ENCODE measurements at places on chromosomes 6 and 20. TPM values are rescaled to one million over a fixed set of nuclear protein-coding genes. Genes with fewer than 3 reads are reported as not detected.
A peak's percentile ranks its signal among the peaks of the same experiment; 100 is the strongest.

GRCh38 chr6:39593646-39594045, 131.6 kb downstream of the KIF6 start:
- no peak overlapping the region for H3K4me3 ChIP-seq
- H3K4me1 ChIP-seq, result no peaks in the 10 kb centered on the region
- no peaks in the 10 kb centered on the region for H3K36me3 ChIP-seq

DNA sequence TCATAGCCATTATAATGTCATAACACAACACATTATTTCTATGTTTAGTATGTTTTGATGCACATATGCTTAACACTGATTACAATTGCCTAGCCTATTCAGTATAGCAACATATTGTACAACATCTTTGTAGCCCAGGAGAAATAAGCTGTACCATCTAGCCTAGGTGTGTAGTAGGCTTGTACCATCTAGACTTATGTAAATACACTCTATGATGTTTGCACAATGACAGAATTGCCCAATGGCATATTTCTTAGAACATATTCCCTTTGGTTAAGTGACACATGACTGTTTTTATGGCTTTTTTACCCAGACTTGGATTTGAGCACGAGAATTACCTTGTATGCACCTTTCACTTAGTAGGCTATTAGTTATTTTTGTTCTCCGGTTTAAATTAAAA, 64.5 kb upstream of the HIVEP1 start:
- no peaks in the 10 kb centered on the region for H3K36me3 ChIP-seq
- DNase-seq, result no peak
- H3K27me3 ChIP-seq, result no peaks in the 10 kb centered on the region
- no peaks in the 10 kb centered on the region for H3K4me1 ChIP-seq

- H3K4me3 ChIP-seq, result no peak overlapping the region
- no peaks in the 10 kb centered on the region for H3K27me3 ChIP-seq
- DNase-seq, result no peak
- peaks cover 13% of the 10 kb centered on the region for H3K36me3 ChIP-seq
These were observed 257.7 kb downstream of the CDKAL1 start for GRCh38 chr6:20791944-20792343.

Gene SLPI
- not detected for total RNA-seq

DNA sequence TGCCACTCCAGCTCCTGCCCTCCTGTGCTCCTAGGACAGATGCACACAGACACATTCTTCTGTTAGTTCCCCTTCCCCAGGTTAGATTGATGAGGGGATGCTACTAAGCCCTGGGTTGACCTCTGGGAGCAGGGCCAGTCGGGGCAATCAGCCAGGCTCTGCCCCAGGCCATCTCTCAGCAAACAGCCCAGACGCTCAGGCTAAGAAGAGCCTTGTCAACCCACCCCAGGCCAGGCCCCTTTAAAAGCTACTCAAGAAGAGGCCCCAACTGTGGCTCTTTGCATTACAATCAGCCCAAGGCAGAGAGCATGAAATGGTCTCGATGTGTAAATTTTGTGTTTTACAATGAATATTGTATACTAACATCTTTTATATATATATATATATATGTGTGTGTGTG, 107.4 kb downstream of the TFAP2A start:
- DNase-seq, result no peak
- no peaks in the 10 kb centered on the region for H3K4me1 ChIP-seq
- H3K36me3 ChIP-seq, result no peaks in the 10 kb centered on the region
- H3K27ac ChIP-seq, result no peak overlapping the region

Gene FHL5
- not detected for total RNA-seq

- no peak overlapping the region for H3K27ac ChIP-seq
- peaks cover 32% of the 10 kb centered on the region for H3K27me3 ChIP-seq
- no peak overlapping the region for H3K4me3 ChIP-seq
- no peaks in the 10 kb centered on the region for H3K4me1 ChIP-seq
- no peak for DNase-seq
- H3K36me3 ChIP-seq, result no peaks in the 10 kb centered on the region
These were observed 16.0 kb downstream of the PCK1 start for GRCh38 chr20:57576617-57577550.

DNA sequence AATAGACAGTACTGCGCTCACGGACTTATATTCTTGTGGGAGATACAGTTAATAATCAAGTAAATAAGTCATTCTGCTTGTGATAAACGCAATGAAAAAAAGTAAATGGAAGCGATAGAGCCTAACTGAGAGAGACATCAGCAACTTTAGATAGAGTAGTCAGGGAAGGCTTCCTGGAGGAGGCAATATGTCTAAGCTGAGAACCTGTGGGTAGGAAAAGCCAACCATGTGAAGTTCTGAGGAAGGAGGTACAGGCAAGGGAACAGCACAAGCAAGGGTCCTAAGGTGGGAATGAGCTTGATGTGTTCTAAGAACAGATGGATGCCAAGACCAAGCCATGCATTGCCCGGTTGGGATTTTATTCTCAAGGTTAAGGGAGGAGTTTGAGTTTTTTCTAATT, 7.2 kb upstream of the KCNB1 start:
- no peak for DNase-seq
- H3K36me3 ChIP-seq, result no peaks in the 10 kb centered on the region
- no peak overlapping the region for H3K27ac ChIP-seq
- peaks cover 2% of the 10 kb centered on the region for H3K4me1 ChIP-seq
- H3K27me3 ChIP-seq, result peaks cover 52% of the 10 kb centered on the region

- H3K27ac ChIP-seq, result no peak overlapping the region
- no peaks in the 10 kb centered on the region for H3K27me3 ChIP-seq
- no peak overlapping the region for H3K4me3 ChIP-seq
- no peaks in the 10 kb centered on the region for H3K36me3 ChIP-seq
These were observed 67.9 kb downstream of the STMND1 start for GRCh38 chr6:17169711-17170110.

GRCh38 chr6:25458485-25458884, 179.3 kb downstream of the CARMIL1 start:
- H3K27me3 ChIP-seq, result no peaks in the 10 kb centered on the region
- no peak overlapping the region for H3K27ac ChIP-seq
- H3K4me3 ChIP-seq, result no peak overlapping the region
- no peaks in the 10 kb centered on the region for H3K4me1 ChIP-seq
- no peak for DNase-seq

GRCh38 chr20:11195169-11195568, 521.4 kb upstream of the JAG1 start:
- DNase-seq, result no peak
- H3K27ac ChIP-seq, result no peak overlapping the region
- no peaks in the 10 kb centered on the region for H3K4me1 ChIP-seq

GRCh38 chr6:155994086-155994485, 538.4 kb upstream of the NOX3 start:
- H3K27ac ChIP-seq, result no peak overlapping the region
- no peaks in the 10 kb centered on the region for H3K4me1 ChIP-seq
- no peak overlapping the region for H3K4me3 ChIP-seq
- H3K36me3 ChIP-seq, result no peaks in the 10 kb centered on the region
- peaks cover 3% of the 10 kb centered on the region for H3K27me3 ChIP-seq

DNA sequence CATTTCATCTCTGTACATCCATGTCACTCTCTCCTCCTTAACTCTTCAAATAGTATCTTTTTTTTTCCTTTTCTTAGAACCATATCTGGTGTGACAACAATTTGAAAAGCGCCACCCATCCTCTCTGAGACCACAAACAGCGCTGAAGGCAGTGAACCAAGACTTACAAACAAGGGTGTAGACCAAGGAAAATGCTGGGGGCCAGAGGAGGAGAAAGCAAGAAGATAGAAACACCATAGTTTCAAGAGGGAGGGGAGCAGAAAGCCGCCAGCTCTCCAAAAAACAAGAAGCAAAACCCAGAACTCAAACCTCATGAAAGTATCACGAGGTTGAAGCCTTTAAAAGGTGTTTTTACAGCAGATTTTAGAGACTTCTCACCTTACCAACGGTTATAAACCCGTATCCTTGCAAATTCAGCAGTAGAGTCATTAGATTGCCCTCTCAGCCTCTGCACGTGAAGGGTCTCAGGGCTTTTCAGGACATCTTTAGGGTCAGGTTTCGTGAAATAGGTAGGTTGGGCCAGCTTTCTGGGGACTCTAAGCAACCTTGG, 13.3 kb upstream of the RIPOR2 start:
- H3K27ac ChIP-seq, result peak overlapping the region; percentile 98
- H3K27me3 ChIP-seq, result no peaks in the 10 kb centered on the region
- H3K36me3 ChIP-seq, result peaks cover 48% of the 10 kb centered on the region
- peak overlapping the region; percentile 72 for H3K4me3 ChIP-seq
- H3K4me1 ChIP-seq, result peaks cover 63% of the 10 kb centered on the region
- no peak for DNase-seq

DNA sequence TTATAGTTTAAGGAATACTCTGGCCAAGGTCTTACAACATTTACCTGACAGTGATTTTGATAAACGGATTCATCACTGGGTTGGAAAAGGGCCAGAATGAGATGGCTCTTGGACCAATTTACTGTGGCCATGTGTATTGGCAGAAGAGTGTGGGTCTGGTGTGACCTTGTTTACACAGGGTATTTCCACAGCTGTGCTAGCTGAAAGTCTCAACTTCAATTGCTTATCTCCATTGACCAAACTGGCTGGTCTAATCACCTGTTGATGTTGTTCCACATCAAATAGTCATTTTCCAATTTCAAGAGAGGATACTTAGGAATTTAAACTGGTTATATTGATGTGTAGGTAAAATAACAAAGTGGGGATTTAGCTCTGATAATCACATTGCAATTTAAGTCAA, 501.6 kb upstream of the MAP3K7 start:
- H3K4me3 ChIP-seq, result no peak overlapping the region
- H3K36me3 ChIP-seq, result no peaks in the 10 kb centered on the region
- H3K27me3 ChIP-seq, result peaks cover 2% of the 10 kb centered on the region
- H3K4me1 ChIP-seq, result no peaks in the 10 kb centered on the region
- no peak for DNase-seq
- H3K27ac ChIP-seq, result no peak overlapping the region

- H3K27me3 ChIP-seq, result peaks cover 10% of the 10 kb centered on the region
- no peak overlapping the region for H3K4me3 ChIP-seq
- H3K36me3 ChIP-seq, result no peaks in the 10 kb centered on the region
- no peak overlapping the region for H3K27ac ChIP-seq
- H3K4me1 ChIP-seq, result no peaks in the 10 kb centered on the region
- no peak for DNase-seq
These were observed 21.8 kb upstream of the DACT2 start for GRCh38 chr6:168341280-168341900.

GRCh38 chr6:168364793-168365421, 45.3 kb upstream of the DACT2 start:
- H3K4me1 ChIP-seq, result peaks cover 2% of the 10 kb centered on the region
- H3K27me3 ChIP-seq, result peaks cover 3% of the 10 kb centered on the region
- H3K27ac ChIP-seq, result no peak overlapping the region
- no peak overlapping the region for H3K4me3 ChIP-seq
- no peaks in the 10 kb centered on the region for H3K36me3 ChIP-seq

Gene RSPH4A
- 0.22 TPM for total RNA-seq

DNA sequence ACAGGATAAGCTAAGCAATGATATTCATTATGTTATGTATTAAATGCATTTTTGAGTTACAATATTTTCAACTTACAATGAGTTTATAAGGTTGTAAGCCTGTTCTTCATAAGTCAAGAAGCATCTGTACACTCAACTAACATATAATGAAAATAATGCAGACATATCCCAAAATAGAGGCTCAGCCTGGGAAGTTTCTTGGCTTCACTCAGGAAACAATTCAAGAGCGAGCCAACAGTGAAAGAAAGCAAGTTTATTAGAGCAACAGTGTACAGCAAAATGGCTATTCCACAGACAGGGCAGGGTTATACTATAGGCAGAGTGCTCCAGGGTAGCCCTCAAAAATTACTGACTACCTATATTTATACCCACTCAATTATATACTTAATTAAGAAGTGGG, 1581.8 kb downstream of the HACE1 start:
- no peak overlapping the region for H3K27ac ChIP-seq
- no peaks in the 10 kb centered on the region for H3K27me3 ChIP-seq
- H3K36me3 ChIP-seq, result no peaks in the 10 kb centered on the region
- no peaks in the 10 kb centered on the region for H3K4me1 ChIP-seq
- H3K4me3 ChIP-seq, result no peak overlapping the region

GRCh38 chr6:146419576-146419975, 124.1 kb upstream of the RAB32 start:
- no peak overlapping the region for H3K4me3 ChIP-seq
- no peak for DNase-seq
- peaks cover 3% of the 10 kb centered on the region for H3K27me3 ChIP-seq

Gene ZNF165
- total RNA-seq, result 1.2 TPM

DNA sequence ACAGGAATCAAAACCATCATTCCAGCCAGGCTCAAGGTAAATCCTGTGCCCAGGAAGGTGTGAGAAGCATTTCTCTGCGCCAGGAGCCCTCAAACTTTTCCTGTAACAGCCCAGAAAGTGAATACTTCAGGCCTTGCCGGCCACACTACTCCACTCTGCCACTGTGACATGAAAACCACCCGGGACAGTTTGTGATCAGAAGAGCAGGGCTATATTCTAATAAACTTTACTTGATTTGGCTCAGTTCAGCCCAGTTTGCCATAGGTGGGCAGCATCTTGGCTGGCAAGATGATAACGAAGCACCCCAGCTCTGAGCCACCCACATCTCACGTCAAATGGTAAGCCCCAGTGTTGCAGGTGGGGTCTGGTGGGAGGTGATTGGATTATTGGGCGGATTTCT, 249.4 kb downstream of the DLL1 start:
- H3K27ac ChIP-seq, result no peak overlapping the region
- no peak for DNase-seq
- H3K27me3 ChIP-seq, result peaks cover 2% of the 10 kb centered on the region
- H3K36me3 ChIP-seq, result no peaks in the 10 kb centered on the region
- H3K4me3 ChIP-seq, result no peak overlapping the region
- H3K4me1 ChIP-seq, result no peaks in the 10 kb centered on the region

DNA sequence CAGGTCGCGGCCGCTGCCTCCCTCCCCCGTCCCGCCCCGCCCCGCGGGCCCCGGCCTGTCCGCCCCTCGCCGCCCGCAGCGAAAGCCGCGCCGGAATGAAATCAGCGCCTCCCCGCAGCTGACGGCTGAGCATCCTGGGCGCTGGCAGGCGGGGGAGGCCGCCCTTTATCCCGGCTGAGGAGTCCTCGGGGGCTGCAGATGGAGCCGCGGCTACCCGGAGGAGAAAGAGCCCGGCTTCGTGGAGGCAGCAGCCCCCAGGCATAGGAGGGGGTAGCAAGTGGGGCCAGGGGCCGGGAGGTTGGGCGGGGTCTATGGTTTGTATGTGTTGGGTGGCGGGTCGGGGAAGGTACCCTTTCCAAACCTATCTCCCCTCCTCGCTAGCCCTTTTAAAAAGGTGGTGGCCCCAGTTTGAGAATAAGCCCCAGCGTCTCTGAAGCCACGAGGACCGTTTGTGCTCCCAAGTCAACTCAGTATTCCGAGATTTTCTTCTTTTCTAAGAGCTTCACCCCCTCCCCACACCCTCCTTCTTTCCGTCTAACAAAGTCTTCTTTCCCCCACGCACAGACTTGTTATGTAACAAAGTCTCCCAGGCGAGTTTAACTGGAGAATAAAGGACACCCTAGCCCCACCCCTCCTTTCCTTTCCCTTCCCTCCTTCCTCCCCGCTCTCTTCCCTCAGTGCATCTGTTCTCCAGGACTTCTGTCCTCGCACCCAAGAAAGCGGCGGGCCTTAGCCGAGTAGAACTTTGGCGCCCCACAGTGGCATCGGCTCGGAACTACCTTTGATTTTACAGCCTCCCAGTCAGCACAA, 11.0 kb downstream of the POU3F2 start:
- no peak overlapping the region for H3K27ac ChIP-seq
- peaks cover 18% of the 10 kb centered on the region for H3K4me1 ChIP-seq
- H3K36me3 ChIP-seq, result peaks cover 4% of the 10 kb centered on the region
- peak overlapping the region; percentile 26 for H3K4me3 ChIP-seq
- peaks cover 84% of the 10 kb centered on the region for H3K27me3 ChIP-seq

Measured in activated naive CD8-positive, alpha-beta T cell treated with anti-CD3 and anti-CD28 coated beads, Interleukin-2, amount 10 ng/mL, durations not matched to agents 7 days and 5 days (primary cell).